ENCODE measurements at places on chromosomes 12 and 14.

GRCh38 chr14:97707603-97708002 lies 910.4 kb downstream of the VRK1 start:
- DNase-seq, result no peak

- no peak for DNase-seq
Observed at GRCh38 chr12:11684393-11684792, 34.9 kb downstream of the ETV6 start.

DNA sequence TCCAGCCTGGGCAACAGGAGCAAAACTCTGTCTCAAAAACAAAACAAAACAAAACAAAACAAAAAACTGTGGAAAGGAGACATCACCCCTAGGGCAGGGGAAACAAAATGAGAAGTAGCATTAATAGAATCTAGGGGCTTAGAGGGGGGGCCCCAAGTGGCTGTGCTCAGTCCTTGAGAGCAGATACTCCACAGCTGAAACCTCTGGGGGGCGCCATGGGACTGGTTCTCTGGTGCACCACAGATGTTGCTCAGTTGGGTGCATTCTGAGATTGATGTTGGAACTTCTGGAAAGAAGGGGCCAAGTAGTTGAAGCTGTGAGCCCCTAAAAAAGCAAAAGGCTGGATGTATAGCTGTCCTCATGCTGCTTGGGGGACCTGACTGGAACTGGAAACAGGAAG lies 11.8 kb upstream of the SYNE2 start:
- DNase-seq, result no peak

DNA sequence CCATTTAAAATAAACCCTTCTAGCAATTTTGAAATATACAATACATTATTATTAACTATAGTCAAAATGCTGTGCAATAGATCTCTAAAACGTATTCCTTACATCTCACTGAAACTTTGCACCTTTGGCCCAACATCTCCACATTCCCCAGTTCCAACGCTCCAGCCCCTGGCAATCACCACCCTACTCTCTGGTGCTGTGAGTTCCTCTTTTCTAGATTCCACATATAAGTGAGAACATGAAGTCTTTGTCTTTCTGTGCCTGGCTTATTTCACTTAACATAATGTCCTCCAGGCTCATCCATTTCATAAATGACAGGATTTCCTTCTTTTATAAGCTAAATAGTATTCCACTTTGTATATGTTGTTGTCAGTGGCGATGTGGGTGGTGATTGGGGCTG lies 194.7 kb upstream of the RTL1 start:
- no peak for DNase-seq

- peak; percentile 39 for DNase-seq
Observed at GRCh38 chr12:107337346-107338095, 244.2 kb upstream of the CRY1 start.

- no peak for DNase-seq
Observed at GRCh38 chr14:95397325-95397724, 77.6 kb upstream of the CLMN start.

GRCh38 chr14:88975926-88976325 lies 151.5 kb downstream of the TTC8 start:
- DNase-seq, result no peak

DNA sequence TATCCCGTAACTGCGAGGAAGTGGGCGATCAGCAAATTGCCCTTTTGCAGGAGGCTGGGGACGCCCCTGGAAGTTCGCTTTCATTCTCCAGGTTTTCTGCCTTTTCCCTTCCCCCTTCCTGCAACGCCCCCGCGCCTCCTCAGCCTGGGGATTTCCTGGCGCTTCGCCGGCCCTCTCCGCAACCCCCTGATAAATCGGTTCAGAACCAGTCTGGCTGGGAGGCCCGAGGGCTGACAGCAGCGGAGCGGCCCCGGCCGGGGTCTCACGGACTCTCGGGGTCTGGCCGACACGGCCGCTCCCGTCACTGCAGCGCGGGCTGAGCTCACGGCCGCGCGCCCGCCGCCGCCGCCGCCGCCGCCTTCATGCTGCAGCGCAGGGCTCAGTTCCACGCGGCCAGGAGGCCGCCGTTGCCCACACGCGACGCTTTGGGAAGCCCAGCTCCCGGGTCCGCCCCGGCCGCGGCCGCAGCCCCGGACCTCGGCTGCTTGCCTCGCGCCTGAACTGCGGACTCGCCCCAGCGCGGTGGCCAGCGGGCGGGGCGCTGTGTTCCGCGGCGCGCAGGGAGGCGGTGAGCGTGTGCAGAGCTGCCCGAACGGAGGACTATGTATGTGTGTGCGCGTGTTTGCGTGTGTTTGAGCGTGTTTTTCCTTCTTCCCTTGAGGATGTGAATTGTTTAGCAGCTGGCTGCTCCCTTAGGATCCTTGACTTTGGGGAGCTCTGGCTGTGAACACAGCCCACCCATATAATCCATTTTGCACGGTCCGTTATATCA lies at the start of gene LRFN5:
Gene LRFN5, plus strand, starts transcription at position 345 of the 772 bp plus-strand sequence.
- DNase-seq, result peak; percentile 72

- peak; percentile 75 for DNase-seq
Observed at GRCh38 chr12:75690296-75690955, 179.0 kb upstream of the KRR1 start.
